Forelimb muscle (tissue), 1 donor: ENCODE measurements at places on chromosomes 16 and 17. TPM values are rescaled to one million over a fixed set of nuclear protein-coding genes. Genes with fewer than 3 reads are reported as not detected.

The GLIS2 gene
- 22.9 TPM for polyA plus RNA-seq

The CACNG1 gene
- 267 TPM for polyA plus RNA-seq

The LDHD gene
- 3.0 TPM for polyA plus RNA-seq

The USP43 gene
- 0.42 TPM for polyA plus RNA-seq

The CA4 gene
- 7.1 TPM for polyA plus RNA-seq

The KRTAP1-5 gene
- not detected for polyA plus RNA-seq

DNA sequence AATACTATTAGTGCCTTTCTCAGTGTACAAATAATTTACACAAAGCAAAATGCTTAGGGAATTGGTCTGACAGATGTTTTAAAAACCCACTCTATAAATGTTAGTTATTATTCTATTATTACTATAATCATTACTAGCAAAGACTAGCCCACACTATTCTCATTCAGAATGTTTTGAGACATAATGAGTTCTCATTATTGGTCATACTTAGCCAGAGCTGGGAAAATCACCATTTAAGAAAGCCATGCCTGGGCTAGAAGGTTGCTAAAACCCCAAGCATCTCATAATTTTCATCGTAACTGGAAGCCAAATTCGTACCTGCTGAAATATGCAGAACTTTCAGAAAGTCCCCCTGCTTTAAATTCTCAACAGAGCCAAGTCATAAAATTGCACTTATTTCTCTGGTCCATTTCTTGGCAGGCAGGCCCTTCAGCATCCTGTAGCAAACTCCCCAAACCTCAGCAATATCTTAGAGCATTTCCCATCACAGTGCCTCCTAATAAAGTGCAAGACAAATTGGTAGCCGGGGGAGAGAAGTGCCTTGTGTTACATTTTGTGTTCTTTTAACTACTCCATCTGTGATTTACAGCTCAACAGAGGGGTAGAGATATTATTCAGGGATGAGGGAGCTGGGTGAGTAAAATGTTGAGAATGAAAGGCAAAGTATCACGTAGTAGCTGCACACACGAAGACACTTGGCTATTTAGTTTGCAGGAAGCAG is 79.8 kb upstream of the ADAMTS18 start:
- no peak for DNase-seq

GRCh38 chr16:12110361-12111107 is 134.0 kb downstream of the SNX29 start:
- DNase-seq, result no peak

- no peak for DNase-seq
Measured at GRCh38 chr16:17519101-17519955, 48.6 kb upstream of the XYLT1 start.

DNA sequence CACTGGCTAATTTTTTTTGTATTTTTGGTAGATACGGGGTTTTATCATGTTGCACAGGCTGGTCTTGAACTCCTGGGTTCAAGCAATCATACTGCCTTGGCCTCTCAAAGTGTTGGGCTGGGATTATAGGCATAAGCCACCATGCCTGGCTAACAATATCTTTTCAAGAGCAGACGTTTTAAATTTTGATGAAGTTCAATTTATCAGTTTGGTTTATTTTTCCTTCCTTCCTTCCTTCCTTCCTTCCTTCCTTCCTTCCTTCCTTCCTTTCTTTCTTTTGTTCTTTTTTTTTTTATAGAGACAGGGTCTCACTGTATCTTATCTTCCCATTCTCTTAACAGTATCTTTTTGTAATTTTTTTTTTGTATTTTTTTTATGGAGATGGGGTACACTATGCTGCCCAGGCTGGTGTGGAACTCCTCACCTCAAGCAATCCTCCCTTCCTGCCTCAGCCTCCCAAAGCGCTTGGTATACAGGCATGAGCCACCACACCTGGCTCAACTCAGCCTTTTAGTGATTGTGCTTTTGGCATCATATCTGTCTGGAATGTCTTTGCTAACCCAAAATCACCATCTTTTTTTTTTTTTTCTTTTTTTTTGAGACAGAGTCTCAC is 13.6 kb upstream of the GIP start:
- DNase-seq, result no peak

DNA sequence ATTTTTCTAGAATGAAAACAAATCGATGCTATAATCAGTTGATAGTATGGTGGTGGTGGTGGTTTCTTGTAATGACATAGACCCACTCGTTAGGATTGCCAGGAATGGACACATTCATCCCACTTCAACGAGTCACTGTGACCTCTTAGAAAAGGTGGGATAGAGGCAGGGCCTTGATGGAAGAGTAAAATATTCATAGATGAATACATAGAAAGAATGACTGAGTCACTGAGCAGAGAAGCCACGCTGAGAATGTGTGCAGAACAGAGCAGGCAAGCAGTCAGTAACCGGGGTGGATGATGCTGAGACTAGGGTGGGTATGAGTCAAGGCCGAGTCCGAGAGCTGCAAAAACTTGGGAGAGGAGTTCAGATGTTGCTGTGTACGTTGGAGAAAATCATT is 129.9 kb downstream of the PITPNC1 start:
- DNase-seq, result no peak

- no peak for DNase-seq
Measured at GRCh38 chr16:79713609-79714309, 113.2 kb upstream of the MAF start.

DNA sequence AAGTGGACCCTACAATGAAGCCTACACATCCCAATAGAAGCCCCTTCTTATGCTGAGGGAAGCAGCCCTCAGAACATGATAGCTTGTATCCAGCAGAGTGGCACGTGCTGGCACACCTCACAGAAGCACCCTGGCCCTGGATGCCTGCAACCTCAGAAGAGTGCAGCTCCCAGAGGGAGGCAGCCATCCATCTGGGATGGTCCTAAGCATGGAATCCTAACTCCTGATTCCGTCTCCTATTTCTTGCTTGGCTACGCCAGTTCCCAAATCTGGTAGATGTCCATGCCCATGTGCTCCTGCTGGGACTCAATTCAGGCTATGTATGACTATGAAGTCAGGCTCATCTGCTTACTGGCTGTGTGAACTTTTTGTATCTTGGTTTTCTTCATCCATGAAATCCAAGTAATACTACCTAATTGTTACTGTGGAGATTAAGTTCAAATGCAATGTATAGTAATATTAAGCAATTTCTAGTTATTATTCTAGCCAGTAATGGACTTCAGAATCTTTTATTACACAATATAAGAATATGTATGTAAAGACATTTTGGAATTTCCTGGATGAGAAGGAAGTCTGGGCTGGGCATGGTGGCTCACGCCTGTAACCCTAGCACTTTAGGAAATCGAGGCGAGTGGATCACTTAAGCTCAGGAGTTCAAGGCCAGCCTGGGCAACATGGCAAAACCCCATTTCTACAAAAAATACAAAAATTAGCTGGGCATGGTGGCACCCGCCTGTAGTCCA is 32.4 kb downstream of the SIAH1 start:
- no peak for DNase-seq

DNA sequence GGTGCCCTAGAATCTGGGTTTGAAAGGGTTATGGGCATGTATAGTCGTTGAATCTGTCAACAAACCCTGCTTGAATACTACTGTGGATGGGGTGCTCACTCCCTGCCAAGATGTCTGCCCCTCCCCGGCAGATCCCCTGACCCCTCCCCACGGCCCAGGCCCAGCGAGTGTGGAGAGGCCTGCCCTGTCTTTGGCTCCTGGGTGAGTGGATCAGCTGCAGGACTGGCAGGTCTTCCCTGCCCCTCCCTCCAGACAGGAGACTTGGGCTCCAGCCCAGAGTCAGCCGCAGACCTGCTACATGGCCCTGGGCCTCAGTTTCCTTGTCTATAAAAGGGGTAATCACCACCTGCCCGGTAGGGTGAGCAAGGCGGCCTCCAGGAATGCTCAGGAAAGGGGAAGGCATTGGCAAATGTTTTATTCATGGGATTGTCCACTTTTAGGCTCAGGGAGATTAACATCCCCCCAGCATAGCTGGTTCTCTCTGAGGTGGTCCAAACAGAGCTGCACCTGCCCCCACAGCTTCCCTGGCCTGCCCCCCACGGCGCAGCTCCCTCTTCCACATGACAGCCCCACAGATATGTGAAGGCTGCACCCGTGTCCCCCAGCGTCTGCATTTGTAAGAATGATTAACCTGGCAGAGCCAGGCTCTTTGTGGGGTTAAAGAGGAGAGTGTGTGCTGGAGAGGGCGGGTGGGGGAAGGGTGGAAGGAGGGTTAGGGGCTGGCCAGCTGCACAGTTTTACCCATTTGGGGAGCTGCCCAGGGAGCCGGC is 18.5 kb upstream of the SPNS2 start:
- no peak for DNase-seq

DNA sequence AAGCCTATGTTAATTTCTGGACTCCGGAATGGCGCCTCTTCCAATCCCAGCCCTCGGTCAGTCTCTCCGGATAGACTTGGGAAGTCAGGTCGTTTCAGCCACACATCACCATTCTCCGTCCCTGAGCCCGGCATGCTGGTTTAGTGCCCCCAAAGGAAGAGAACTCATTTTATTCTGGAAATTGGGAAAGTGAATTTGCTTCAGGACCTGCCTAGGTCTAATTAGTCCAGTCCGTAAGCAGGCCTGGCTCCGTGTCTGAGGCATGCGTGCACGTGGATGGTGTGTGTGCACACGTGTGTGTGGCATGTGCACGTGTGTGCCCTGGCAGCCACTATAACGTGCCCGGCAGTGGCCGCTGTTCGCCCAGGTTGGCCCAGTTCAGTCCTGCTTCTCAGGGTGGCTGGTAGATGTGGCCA is 77.4 kb downstream of the RPA1 start:
- no peak for DNase-seq

- no peak for DNase-seq
Measured at GRCh38 chr16:10182222-10183053, at the start of gene GRIN2A. GRIN2A (minus strand) TSS chr16:10182428; CDS start chr16:10180411, 2,017 bp downstream.

DNA sequence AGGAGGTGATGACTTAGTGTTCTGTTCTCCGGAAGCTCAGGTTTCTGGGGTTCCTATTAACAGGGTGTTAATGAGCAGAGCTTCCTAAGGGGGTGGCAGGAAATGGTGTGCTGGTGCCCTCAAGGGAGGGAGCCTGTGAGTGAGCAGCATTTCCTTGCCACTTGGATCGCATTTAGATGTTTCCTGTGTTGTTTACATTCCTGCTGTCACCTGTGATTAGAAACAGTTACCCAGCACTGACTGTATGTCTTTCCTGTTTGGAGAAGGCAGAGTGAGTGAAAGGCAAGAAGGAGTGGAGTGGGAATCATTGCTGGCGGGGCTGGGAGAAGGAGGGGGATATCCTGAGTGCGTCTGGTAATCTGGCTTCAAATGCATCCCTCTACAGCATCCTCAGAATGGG is 214.6 kb downstream of the CCDC182 start:
- DNase-seq, result no peak

GRCh38 chr16:30680326-30680725 is 18.6 kb upstream of the SRCAP start:
- DNase-seq, result no peak

GRCh38 chr16:30011714-30012504 is 1.1 kb upstream of the DOC2A start:
- no peak for DNase-seq

GRCh38 chr16:27769561-27770255 is 219.8 kb downstream of the KATNIP start:
- no peak for DNase-seq

DNA sequence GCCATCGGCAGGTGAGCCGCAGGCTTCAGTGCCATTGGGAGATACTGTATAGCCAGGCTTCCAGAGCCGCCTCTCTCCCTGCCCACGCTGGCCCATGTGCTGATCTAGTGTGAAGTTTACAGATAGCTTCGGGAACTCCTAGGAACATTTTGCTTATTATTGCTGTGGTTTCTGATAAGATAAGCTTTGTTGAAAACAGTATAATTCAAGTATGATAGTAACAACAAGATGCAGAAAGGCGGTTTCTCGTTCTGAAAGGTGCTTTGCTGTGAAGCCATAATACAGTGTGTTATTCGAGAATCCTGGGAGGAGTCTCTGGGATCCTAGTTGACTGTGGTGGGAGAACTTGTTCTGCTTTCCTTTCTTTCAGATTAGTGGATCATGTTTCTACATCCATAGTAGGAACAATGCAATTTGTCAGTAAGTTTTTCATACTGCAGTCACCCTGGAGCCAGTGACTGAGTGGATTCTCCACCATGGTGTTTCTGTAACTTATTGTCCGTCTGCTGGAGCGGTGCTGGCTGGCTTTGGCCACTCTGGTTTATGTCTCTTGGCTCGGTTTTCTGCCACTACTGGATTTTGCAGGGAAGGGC is 31.5 kb downstream of the RAB11FIP3 start:
- no peak for DNase-seq

DNA sequence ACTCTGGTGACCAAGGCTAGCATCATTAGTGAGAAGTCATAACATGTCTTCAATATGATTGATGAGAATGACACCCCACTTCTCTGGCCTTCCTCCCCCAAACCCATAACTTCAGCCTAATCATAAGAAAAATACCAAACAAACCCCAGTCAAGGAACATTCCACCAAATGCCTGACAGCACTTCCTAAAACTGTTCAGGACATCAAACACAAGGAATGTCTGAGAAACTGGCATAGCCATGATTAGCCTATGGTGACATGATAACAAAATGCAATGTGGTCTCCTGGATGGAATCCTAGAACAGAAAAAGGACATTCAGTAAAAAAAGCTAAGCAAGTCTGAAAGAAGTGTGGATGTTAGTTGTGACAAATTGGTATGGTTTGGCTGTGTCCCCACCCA is 24.7 kb upstream of the TBX4 start:
- DNase-seq, result no peak

DNA sequence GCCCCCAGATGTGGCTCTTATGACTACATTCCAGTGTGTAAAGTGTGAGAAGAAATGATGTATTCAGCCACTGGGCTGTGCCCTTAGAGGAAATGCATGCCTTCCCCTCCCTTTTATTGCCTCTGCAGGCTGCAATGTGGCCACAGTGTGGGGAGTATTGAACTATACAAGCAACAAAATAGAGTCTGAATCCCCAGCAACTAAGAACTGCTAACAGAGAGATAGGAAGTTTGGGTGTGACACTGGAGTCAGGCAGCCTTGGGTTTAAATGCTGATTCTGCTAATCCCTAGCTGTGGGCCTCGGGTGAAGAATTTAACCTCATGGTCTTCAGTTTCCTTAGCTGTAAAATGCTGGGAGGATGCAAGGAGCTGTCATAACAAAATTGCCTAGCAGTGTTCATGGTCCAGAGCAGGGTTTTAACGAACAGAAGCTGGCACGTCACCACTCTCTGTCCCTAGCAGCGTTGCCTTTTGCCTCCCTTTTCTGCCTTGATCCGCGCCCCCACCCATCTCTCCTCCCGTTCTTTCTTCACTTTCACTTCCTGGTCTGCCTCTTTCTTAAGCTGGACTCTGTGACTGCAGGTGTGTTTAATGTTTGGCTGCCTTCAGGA is 50.3 kb downstream of the KPNA2 start:
- no peak for DNase-seq

DNA sequence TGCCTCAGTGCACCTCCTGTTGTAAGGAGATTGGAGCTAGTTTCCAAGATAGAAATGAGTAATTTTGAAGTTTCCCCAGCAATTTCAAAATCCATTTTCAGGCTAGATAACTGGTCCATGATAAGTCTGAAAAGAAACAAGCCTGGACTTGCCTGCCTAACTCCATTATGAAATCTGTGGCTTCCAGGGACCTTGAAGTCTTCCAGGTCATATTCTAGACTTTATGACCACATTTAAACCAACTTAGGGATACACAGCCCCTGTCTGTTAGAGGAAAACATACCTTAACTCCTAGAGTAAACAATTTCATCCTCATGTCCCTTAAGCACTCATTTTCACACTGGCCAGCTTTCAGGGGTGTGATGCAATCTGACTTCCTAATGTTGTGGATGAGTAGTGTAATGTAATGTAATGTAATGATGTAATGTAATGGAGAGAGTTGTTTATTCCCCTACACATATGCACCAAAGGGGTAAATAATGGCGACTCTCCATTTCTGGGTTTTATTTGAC is 96.7 kb upstream of the FAM20A start:
- peak; percentile 39 for DNase-seq

- no peak for DNase-seq
Measured at GRCh38 chr17:11082559-11082958, 158.5 kb upstream of the SHISA6 start.

- DNase-seq, result no peak
Measured at GRCh38 chr16:31127182-31127581, 8.3 kb downstream of the PRSS8 start.
